ENCODE measurements at places on chromosomes 16 and 17.

GRCh38 chr16:12575288-12575687 lies 228.4 kb downstream of the CPPED1 start:
- no peak overlapping the region for H3K27ac ChIP-seq

DNA sequence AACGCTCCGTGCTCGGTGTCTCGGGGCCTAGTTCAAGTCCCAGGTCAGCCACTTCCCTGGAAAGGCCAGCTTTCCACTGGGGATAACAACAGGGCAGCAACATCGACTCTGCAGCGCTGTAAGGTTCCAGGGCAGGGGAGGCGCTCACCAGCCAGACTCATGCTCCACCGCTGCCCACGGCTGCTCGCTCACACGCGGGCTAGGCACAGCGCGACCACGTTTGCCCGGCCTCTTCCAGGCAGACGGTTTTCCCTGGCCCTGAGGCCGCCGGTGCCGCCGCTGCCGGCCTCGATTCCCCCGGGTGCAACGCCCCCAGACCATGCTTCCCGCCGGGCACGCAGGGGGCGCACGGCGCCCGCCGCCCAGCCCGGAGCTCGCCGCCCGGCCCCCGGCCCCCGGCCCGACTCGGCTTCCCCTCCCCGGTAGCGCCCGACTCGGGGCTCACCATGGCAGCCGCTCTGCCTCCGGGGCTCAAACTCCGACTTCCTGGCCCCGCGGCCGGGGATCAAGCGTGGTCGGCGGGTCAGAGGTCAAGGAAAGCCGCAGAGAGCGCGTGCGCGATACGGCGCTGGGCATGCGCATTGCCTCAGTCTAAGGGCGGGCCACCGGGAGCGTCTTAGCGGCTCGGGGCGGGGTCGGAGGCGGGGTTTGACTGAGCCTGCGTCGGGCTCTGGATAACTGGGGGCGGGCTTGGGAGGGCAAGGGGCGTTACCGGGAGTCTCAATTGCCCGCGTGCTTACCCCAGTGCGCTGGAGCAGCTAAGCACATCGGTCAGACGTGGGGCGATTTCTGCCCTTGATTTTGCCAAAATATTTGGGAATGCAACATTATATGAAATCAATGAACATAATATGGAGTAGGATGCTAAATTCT lies at the start of gene PAM16:
Gene PAM16 (minus strand): TSS at position 535 of the 873 bp plus-strand sequence. CDS start 87 bp downstream, at position 448.
- H3K27me3 ChIP-seq, result no peaks in the 10 kb centered on the region
- H3K4me3 ChIP-seq, result peak within 1 kb of the TSS; percentile 92
- H3K27ac ChIP-seq, result peak within 1 kb of the TSS; percentile 27
- peak; percentile 99 for DNase-seq

- peaks cover 4% of the 10 kb centered on the region for H3K36me3 ChIP-seq
- peaks cover 11% of the 10 kb centered on the region for H3K4me1 ChIP-seq
- DNase-seq, result no peak
- H3K4me3 ChIP-seq, result peak overlapping the region; percentile 56
- H3K27me3 ChIP-seq, result no peaks in the 10 kb centered on the region
Measured at GRCh38 chr17:59783221-59784047, 76.0 kb downstream of the VMP1 start.

DNA sequence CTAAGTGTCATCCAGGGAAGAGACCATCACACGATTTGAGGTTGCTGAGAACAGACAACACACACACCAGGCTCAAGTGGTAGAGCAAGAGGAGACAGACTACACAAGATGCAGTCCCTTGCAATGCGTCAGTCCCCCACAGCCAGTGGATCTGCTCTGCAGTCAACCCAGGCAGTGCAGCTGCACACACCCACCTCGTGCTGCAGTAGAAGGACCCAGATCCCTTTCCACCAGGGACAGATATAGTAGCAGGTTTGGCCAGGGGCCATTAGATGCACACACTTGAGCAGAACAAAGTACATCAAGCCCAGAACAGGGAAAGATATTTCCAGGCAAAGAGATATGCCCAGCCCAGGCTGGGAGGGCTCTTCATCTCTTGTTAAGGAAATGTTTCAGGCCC lies 112.9 kb downstream of the GRIN2A start:
- H3K27ac ChIP-seq, result no peak overlapping the region
- no peak for DNase-seq
- peaks cover 38% of the 10 kb centered on the region for H3K27me3 ChIP-seq
- H3K4me1 ChIP-seq, result no peaks in the 10 kb centered on the region

DNA sequence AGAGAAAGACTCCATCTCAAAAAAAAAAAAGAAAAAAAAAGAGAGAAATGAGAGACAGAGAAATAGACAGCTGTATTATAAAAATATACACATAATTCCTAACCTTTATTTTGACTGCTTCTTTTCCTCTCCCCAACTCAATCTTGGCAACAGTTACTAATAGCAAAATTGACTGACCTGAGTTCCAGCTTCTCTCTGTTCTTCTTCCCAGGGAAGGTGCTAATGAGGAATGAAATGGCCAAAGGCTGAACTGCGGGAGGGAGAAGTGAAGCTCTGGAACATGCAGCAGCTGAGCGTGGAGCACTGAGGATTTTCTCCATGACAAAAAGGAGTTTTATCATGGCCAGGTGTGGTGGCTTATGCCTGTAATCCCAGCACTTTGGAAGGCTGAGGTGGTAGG lies 25.2 kb upstream of the PRKCA start:
- H3K27ac ChIP-seq, result no peak overlapping the region
- DNase-seq, result peak; percentile 78
- H3K36me3 ChIP-seq, result no peaks in the 10 kb centered on the region

- peaks cover 5% of the 10 kb centered on the region for H3K27me3 ChIP-seq
- DNase-seq, result peak; percentile 73
- H3K4me1 ChIP-seq, result no peaks in the 10 kb centered on the region
- no peak overlapping the region for H3K27ac ChIP-seq
- H3K36me3 ChIP-seq, result no peaks in the 10 kb centered on the region
Measured at GRCh38 chr16:56600398-56600999, 7.9 kb upstream of the MT2A start.

DNA sequence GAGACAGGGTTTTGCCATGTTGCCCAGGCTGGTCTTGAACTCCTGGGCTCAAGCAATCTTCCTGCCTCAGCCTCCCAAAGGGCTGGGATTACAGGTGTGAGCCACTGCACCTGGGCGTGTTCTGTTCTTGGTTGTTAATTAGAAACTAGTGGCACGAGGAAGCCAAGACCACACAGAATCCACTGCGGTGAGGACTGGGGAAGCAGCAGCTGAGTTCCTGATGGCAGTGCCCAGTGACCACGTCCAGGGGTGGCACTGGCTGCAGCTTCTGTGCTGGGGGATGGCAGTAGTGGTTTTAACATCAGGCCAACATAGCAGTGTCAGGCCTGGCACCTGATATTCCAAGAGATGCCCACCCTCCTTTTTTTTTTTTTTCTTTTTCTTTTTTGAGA lies 39.7 kb upstream of the NDRG4 start:
- no peak for DNase-seq
- H3K27me3 ChIP-seq, result peaks cover 16% of the 10 kb centered on the region
- no peak overlapping the region for H3K27ac ChIP-seq
- peaks cover 3% of the 10 kb centered on the region for H3K4me1 ChIP-seq
- H3K4me3 ChIP-seq, result no peak overlapping the region

DNA sequence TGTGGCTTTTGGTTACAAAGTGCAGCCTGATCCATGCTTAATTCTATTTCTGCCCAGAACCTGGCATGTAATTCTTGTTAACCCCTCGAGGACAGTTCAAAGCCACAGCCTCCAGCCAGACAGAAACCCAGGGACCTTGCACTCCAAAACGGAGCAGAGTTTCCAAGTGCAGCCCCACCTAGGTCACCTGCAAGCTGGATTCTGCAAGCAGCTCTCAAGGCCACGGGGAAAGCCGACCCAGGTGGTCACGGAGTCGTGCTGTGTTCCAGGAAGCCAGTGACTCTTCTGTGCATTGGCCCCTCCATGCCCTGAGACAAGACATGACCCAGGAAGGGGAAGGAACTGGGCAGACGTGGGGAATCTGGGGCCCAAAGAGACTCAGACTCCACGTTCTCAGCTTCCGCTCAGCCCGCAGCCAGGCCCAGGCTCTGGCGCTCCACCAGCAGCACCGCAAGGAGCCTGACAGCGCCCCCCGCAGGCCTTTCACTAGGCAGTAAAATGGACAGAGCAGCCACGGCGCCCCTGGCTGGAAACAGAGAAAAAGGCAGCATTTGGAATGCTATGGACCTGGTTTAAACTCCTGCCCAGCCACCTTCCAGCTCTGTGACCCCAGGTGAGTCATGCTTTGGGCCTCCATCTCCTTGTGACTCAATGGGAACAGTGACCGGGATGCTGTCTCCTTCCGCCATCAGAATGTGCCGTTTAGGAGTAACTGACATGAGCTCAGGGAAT lies 27.3 kb upstream of the GSG1L start:
- H3K4me3 ChIP-seq, result no peak overlapping the region
- no peaks in the 10 kb centered on the region for H3K36me3 ChIP-seq
- H3K27ac ChIP-seq, result no peak overlapping the region
- H3K27me3 ChIP-seq, result no peaks in the 10 kb centered on the region

- no peaks in the 10 kb centered on the region for H3K27me3 ChIP-seq
- H3K4me3 ChIP-seq, result no peak overlapping the region
- H3K36me3 ChIP-seq, result no peaks in the 10 kb centered on the region
- H3K27ac ChIP-seq, result no peak overlapping the region
- no peaks in the 10 kb centered on the region for H3K4me1 ChIP-seq
Measured at GRCh38 chr16:20938426-20938825, 37.9 kb downstream of the LYRM1 start.

DNA sequence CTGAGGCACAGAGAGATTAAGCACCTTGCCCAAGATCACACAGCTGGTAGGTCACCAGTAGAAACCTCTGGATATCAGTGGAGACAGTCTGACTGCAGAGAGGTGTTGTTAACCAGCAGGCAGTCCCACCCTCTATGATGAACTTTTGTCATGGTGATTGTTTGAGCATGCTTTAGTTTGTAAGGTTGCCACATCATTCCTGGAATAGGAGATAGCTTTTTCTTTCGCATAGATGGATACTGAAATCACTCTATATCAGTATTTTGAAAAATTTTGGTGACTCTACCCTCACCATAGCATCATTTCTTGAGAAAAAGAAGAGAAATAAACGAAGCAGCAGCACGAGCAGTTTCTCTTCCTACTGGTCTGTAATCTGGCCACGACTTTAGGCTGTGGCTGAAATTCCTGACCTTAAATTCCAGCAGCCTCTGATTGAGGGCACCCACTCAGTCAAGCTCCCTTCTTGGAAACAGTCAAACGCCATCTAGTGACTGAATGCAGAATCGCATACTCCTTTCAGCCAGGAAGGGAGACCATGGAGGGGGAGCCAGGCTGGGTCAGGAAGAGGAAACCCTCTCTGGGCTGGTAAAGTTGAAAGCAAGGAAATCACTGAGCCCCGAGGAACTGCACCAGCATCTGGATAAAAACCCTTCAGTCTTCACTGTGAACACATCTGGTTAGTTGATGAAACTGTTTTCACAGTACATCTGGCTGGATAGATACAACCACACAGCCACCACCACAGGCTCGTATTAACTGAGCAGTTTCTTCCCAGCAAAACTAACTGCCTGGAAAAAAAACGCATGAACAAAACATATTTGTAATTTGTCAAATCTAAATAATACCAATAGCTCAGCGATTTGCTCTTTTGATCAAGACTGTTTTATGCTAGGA lies 108.5 kb upstream of the XYLT1 start:
- no peaks in the 10 kb centered on the region for H3K36me3 ChIP-seq
- H3K27ac ChIP-seq, result no peak overlapping the region
- H3K27me3 ChIP-seq, result no peaks in the 10 kb centered on the region

GRCh38 chr17:10698096-10698818 lies 863 bp downstream of the ADPRM start:
- no peaks in the 10 kb centered on the region for H3K27me3 ChIP-seq
- H3K4me1 ChIP-seq, result peaks cover 9% of the 10 kb centered on the region
- H3K4me3 ChIP-seq, result peak overlapping the region; percentile 98
- peaks cover 23% of the 10 kb centered on the region for H3K36me3 ChIP-seq
- no peak for DNase-seq

- H3K27ac ChIP-seq, result no peak overlapping the region
- no peak overlapping the region for H3K4me3 ChIP-seq
- no peak for DNase-seq
- no peaks in the 10 kb centered on the region for H3K36me3 ChIP-seq
- no peaks in the 10 kb centered on the region for H3K4me1 ChIP-seq
Measured at GRCh38 chr17:72175787-72176515, 55.1 kb downstream of the SOX9 start.

DNA sequence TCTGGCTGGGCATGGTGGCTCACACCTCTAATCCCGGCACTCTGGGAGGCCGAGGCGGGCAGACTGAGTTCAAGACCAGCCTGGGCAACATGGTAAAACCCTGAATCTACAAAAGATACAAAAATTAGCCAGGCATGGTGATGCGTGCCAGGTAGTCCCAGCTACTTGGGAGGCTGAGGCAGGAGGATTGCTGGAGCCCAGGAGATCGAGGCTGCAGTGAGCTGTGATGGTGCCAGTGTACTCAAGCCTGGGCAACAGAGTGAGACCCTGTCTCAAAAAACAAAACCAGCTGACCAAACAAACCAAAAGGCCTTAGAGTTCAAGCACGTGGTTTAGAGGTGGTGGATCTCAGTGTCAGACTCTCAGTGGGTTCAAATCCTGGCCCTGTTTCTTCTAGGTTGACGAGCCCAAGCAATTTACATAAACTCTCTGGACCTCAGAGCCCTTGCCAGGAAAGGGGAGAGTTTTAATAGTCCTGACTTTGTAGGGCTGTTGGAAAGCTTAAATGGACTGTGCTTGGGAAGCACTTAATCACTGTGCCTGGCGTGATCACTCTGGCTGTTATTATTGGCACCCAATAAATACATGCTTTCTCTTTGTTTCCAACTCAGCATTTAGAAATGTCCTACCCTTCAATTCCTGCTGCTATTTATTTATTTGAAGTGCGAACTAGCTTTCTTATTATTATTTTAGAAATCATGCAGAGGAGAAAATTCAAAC lies 44.7 kb downstream of the ABCC1 start:
- peaks cover 5% of the 10 kb centered on the region for H3K36me3 ChIP-seq
- DNase-seq, result no peak
- no peaks in the 10 kb centered on the region for H3K4me1 ChIP-seq
- H3K27me3 ChIP-seq, result no peaks in the 10 kb centered on the region
- H3K27ac ChIP-seq, result no peak overlapping the region
- no peak overlapping the region for H3K4me3 ChIP-seq

DNA sequence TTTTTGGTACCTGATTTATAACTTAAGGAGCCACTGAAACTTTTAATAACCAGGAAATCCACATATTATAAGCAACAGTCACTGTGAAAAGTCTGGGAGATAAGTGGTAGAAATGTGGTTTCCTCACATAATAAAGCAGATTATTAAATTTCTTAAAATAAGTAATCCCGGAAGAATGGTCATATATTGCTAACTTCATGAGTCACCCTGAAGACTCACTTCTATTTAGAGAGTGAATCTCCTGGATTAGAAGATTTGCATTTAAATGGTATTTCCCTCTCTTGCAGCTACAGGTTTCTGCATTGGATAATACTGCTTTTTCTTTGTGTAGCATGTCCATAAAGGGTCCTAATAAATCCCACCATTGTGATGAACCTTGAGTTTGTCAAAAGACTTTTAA lies 1286.8 kb upstream of the CDH8 start:
- DNase-seq, result no peak
- H3K36me3 ChIP-seq, result no peaks in the 10 kb centered on the region
- no peak overlapping the region for H3K27ac ChIP-seq
- no peaks in the 10 kb centered on the region for H3K4me1 ChIP-seq
- no peaks in the 10 kb centered on the region for H3K27me3 ChIP-seq

- DNase-seq, result peak; percentile 82
- H3K4me1 ChIP-seq, result no peaks in the 10 kb centered on the region
- H3K27ac ChIP-seq, result no peak within 1 kb of the TSS
- no peak within 1 kb of the TSS for H3K4me3 ChIP-seq
Measured at GRCh38 chr17:74935585-74936469, at the start of gene OTOP3. OTOP3 (plus strand) TSS chr17:74935898; CDS start chr17:74935922, 24 bp downstream.

GRCh38 chr16:50425648-50426047 lies 56.9 kb upstream of the BRD7 start:
- H3K27me3 ChIP-seq, result no peaks in the 10 kb centered on the region
- no peak overlapping the region for H3K27ac ChIP-seq
- no peaks in the 10 kb centered on the region for H3K36me3 ChIP-seq
- no peak overlapping the region for H3K4me3 ChIP-seq

- DNase-seq, result no peak
- peaks cover 4% of the 10 kb centered on the region for H3K4me1 ChIP-seq
- no peak overlapping the region for H3K27ac ChIP-seq
Measured at GRCh38 chr17:60159479-60159866, 9.7 kb downstream of the CA4 start.
